RPMI8226 (cell line): ENCODE measurements at places on chromosomes 2 and 18.

GRCh38 chr2:11877764-11878163, 131.3 kb downstream of the LPIN1 start:
- peak; percentile 16 for DNase-seq

- DNase-seq: peak; percentile 88
Observed at GRCh38 chr2:113173542-113174375, at the start of gene PSD4. Gene PSD4 (plus strand): TSS chr2:113173971. CDS start chr2:113182457, 8,486 bp downstream.

DNA sequence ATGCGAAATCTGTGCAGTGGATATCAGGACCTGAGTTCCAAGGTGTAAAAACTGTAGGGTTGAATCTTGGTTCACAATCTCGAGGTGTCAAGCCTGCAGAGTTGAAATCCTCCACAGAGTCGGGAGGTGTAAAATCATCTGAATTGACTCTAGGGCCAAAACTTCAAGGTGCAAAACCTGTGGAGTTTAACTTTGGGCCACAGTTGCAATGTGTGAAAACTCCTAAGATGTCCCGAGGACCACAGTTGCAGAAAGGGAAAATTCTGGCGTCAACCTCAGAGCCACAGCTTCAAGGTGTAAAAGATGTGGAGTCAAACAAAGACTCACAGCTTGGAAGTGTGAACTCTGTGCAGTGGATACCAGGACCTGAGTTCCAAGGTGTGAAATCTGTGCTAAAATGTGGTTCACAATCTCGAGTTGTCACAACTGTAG, 9.8 kb upstream of the ZNF512 start:
- DNase-seq: no peak

- DNase-seq: no peak
Observed at GRCh38 chr2:240463274-240463865, 27.9 kb downstream of the GPC1 start.

DNA sequence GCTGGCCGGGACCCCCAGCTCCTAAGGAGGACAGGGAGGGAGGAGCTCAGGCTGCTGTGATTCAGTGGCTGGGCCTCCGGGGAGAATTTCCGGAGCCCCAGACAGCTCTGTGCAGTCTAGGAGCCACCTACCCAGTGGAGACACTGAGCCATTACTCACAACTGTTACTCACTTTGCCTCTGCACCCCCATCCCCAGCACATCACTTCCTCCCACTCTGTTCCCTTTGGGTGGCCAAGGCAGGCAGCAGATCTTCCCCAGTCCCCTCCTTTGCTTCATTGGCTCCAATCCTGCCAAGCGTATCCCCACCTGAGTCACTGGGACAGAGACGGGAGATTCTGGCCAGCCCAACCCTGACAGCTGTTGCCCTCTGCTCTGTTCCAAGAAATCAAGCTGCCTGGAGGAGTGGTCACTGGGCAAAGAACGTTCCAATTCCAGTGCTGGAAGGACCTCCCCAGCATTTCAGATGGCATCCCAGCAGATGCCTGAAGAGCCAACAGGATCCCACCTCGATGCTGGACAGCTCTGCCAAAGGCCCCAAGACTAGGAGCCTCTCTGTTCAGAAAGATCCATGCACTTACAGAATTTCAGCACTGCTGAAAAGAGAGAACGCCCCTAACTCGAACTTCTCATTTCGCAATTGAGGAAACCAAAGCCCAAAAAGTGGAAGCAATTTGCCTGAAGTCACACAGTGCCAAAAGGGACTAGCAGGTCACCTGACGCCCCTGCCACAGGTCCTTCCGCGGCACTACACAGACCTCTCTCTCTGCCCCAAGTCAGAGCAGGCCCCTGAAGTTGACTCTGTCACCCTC, 68.3 kb downstream of the TNS1 start:
- no peak for DNase-seq

DNA sequence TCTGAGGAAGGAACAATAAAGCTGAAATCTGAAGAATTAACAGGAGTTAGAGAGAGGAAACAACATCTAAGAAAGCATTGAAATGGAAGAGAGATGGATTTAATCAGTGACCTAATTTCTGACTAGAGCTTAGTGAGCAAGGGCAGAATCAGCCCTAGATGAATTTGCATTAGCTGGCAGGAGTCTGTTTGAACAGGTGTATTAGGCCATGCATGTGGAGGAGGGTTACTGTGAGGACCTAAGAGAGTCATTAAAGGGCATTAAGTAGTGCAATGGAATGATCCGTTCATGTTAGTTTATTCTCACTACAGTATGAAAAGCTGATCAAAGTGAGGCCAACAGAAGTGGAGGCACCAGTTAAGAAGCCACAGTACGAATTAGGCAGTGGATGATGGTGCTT, 285.3 kb downstream of the GRB14 start:
- DNase-seq: no peak

GRCh38 chr2:48397846-48398245, 132.1 kb upstream of the STON1 start:
- DNase-seq: no peak

- no peak for DNase-seq
Observed at GRCh38 chr2:204272610-204273287, 272.5 kb upstream of the PARD3B start.

GRCh38 chr2:158975271-158975921, 7.0 kb downstream of the TANC1 start:
- no peak for DNase-seq

GRCh38 chr18:10201659-10202058, 252.8 kb upstream of the APCDD1 start:
- DNase-seq: peak; percentile 23

DNA sequence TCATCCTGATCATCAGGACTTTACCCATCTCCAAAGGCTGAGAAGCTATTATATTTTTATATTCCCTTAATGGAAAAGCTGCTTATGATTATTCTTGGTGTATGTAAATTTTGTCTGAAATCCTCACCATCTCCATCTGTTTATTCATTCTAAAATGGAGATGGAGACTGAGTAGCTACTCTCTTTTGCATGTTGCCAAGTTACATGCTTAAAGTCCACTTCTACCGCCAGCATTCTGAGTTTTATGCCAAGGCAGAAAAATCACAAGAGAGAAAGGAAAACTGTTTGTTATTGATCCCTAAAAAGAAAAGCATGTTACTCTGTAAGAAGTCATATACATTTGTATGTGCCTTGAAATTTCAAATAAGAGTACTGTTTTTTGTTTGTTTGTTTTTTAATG, 94.4 kb upstream of the NOSTRIN start:
- no peak for DNase-seq

DNA sequence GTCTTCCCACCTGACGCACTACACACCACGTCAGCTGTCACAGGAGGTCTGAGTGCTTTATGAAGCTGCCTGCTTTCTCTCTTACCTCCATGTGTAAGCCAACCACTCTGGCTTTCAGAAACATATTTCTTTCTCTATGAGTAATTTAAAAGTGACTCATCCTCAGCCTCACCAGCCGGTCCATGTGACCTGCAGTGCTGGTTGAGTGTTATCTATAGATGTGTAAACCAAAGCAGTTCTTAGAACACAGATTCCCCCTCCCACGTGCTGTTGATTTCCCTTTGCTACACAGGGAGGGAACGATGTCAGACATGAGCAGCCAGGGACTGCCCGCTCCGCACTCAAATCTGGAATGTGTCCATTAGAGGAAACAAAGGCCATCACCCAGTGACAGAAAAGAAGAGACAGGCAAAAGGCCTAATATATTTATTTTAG, 157.8 kb downstream of the BCL2 start:
- DNase-seq: peak; percentile 92

DNA sequence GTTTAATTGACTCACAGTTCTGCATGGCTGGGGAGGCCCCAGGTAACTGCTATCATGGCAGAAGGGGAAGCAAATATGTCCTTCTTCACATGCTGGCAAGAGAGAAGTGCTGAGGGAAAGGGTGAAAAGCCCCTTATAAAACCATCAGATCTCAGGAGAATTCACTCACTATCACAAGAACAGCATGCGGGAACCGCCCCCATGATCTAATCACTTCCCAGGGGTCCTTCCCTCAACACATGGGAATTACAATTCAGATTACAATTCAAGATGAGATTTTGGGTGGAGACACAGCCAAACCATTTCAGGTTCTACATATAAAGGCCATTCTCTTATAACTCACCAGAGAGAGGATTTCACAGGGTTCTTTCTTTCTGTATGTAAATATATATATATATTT, 62.9 kb downstream of the VRK2 start:
- DNase-seq: no peak

GRCh38 chr18:37611614-37612279, 46.1 kb upstream of the CELF4 start:
- DNase-seq: no peak

DNA sequence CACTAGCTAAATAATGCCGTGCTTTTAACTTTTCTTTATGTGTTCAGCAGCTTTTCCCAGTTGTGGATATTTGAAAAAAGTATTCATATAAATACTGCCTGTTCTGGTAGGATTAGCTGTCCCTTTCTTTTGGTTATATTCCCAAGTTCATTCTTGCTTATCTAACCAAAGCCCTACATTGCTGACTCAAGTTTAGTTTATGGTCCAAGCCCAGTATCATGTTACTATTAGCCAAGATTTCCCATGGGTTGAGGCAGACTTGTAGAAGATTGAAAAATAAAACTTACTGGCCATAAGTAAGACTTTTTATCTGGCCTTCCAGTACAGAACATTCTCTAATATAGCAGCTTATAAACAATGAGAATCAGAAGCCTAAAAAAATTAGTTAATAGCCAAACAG, 49.7 kb upstream of the NFE2L2 start:
- DNase-seq: no peak

- DNase-seq: peak; percentile 8
Observed at GRCh38 chr2:132448771-132449170, 32.2 kb downstream of the GPR39 start.

GRCh38 chr2:101608408-101609310, 88.8 kb upstream of the MAP4K4 start:
- no peak for DNase-seq
